ENCODE measurements at places on chromosomes 12 and 14.

DNA sequence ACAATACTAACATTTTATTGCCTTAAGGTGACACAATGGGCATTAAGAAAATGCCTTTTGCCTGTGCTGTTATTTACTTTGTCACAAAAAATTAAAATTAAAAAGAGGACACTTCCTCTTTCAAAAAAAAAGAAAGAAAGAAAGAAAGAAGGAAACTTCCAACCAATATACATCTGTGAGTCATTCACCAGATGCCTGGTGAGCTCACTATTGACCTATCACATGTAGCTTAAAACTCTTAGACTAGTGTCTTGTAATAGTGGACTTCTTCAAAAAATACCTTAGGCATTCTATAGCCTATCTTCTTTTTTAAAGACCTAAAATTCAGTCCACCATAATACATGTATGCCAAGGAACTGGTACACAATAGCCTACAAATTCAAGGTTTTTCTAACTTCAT is 4.9 kb upstream of the SOX5 start:
- DNase-seq: no peak

DNA sequence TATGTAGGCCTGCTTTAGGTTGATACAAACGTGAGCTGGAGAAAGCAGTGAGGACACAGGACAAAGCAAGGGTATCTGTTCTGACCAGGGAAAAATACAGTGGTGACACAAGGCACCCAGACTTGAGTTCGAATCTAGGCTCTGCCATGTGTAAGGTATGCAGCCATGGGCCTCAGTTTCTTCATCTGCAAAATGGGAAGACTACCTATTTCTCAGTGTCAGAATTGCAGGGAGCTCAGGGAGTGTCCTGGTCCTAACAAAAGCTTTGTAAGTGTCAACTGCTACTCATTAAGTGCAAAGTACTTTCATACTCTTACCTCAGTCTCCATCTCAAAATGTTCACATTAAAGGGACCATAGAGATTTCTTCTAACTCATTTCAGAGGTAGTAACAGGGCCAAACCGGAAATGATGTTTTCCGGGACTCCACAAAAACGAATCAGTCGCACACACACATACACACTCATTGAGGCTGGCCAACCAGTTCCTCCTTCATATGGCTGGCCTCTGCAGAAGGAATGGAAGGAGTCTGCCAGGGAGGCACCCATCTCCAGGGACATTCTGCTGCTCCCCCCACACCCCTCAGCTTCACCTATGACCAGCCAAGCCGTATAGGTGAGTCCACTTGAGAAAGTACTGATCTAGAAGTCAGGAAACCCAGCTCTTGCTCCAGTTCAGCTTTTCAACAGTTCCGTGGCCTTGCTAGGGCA is 7.8 kb downstream of the CTDSP2 start:
- DNase-seq: peak; percentile 34

DNA sequence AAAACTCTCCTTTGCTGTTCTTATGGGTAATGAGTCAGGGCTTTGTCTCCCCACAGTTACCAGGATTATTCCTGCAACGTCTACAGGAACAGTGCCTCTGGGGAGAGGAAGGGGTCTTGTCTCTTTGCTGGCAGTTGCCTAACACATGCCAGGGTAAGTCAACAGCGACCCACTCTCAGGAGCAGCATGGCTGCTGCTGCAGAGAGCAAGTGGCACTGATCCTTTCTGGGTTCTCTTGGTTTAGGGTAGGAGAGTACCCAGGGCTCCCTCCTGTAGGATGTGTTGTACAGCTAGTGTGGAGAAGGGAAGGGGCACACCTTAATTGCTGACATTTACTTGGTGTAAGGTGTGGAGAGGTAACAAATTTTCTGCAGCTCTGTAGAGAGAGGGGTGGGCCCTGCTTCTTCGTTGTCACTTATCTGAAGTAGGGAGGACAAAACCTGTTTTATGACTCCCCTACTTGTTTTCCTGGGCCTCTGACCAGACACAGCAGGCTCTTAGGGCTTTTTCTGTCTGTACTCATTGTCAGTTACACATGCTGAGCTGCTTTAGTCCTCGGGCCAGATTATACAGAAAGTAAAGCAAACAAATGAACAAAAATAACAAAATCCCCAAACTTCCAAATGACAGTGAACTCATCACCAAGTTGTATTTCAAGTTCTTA is 168.2 kb downstream of the ACSS3 start:
- no peak for DNase-seq

GRCh38 chr12:58980768-58981167 is 60.5 kb upstream of the LRIG3 start:
- no peak for DNase-seq

GRCh38 chr12:110661337-110661972 is 27.5 kb downstream of the HVCN1 start:
- peak; percentile 93 for DNase-seq

GRCh38 chr12:93937812-93938211 is 210.6 kb upstream of the PLXNC1 start:
- no peak for DNase-seq

- no peak for DNase-seq
These were observed 677 bp downstream of the TNS2 start for GRCh38 chr12:53050426-53051057.

DNA sequence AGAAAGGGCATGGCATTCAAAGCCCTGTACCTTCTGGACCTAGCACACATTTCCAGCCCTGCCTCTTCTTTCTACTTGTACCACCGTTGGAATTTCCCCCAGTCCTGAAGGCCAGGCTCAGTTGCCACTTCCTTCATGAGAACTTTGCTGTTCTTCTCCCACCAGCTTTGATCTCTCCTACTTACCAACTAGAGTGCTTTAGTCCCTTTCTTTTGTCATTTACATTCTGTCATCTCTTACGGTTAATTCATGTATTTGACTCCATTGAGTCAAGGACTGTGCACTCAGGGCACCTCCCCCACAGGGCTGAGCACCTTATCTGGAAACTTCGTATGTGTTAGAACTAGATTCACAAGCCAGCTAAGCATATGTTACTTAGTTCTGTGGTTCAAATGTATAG is 26.3 kb downstream of the BICDL1 start:
- no peak for DNase-seq

GRCh38 chr12:12405882-12406281 is 49.0 kb downstream of the BORCS5 start:
- DNase-seq: no peak

GRCh38 chr14:81435391-81436295 is 35.5 kb upstream of the STON2 start:
- DNase-seq: peak; percentile 49

DNA sequence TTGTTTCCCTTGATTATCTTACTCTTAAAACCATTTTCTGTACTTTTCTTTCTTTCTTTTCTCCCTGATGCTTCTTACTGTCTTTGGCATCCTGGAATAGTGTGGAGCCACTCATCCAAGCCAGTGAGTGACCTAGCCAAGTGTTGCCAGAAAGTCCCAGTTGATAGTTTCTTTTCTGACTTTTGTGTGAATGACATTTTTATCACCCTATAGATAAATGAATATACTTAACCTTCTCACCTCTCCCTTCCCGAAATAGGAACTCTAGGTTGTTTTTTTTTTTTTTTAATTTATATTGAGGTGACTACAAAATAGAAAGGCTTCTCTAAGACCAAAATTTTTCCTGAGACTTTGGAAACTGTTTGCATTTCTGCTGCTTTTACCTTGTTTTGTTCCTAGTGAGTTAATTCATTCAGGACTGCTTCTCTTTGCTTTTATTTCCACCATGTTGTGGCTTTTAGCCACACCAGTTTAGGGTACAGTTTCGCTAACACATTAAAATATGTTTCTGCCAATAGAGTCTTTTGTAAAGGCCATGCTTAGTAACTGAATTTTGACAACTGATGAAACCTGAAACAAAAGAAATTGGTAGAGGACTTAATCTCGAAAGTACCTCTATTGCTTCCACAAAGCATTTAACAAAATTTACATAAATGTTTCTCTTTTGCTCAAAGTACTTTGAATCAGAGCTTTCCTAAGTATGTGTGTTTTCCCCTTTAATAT is 194.6 kb downstream of the ERC1 start:
- DNase-seq: no peak

GRCh38 chr12:104877103-104877705 is 80.9 kb downstream of the SLC41A2 start:
- peak; percentile 56 for DNase-seq

- no peak for DNase-seq
These were observed 92.8 kb upstream of the TMCC3 start for GRCh38 chr12:94743174-94743573.

DNA sequence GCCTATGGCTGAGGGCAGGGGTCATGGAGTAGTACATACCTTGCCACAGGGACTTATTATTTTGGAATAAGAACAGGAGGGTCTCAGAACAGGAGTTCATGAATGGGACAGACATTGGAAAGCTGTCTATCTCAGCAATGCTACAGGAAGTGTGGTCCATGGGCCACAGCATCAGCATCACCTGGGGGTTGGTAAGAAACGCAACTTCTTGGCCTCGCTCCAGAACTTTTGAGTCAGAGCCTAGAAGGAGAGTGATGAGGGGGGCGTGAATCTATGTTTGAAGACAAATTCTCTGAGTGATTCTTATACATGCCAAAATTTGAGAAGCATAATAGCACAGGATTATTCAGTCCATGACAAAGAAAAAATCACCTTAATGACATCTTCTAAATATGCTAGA is 156.6 kb downstream of the RPAP3 start:
- no peak for DNase-seq

DNA sequence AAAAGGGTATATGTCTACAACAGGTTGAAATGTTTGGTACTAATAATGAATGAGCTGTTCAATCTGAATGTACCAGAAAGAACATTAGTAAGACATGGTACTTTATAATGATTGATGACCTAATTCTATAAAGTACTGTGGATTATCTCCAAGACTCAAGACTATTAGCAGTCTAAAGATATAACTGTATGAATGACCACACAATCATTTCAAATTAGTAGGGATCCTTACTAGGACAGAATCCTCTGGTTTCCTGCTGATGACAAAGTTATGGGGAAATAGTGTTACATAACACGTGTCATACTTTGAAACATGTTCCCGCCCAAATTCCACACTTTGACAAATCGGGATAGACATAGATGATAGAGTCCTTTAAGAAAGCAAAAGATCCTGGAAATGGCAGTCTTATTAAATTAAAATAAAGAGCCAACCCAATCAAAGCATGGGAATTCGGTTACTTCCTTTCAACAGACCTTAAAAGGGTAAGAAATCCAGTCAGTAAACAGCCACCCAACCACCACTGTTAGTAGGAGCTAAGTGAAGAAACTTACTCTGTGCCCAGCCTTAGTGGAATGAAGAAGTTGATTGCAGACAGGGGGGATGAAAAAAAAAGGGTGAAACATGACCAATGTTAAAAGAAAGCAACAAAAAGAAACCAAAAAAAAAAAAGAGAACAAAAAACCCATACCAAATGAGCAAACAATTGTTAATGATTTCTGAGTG is 2.8 kb downstream of the VPS29 start:
- DNase-seq: no peak

GRCh38 chr12:103877934-103878510 is 37.0 kb upstream of the NT5DC3 start:
- DNase-seq: peak; percentile 74

GRCh38 chr12:62686938-62687337 is 220.3 kb downstream of the MON2 start:
- no peak for DNase-seq

Measured in B cell (primary cell).